ENCODE measurements at places on chromosomes 7 and 10. TPM values are rescaled to one million over a fixed set of nuclear protein-coding genes. Genes with fewer than 3 reads are reported as not detected.

DNA sequence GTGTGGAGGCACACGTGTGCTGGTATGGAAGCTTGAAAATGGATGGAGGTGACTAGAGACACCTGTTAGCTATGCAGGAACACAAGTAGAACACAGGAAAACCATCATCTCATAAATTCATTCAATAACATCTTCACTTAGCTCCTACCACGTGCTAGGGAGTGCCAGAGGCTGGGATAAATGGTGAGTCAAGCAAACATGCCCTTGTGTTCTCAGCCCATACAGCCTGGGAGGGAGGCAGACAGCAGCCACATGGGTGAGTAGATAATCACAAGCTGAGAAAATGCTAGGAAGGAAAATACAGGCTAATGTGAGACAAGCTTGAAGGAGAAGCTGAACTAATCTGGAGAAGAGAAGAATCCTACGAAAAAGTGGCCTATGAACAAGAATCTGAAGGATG lies 468.0 kb upstream of the ZMIZ1 start:
- no peak overlapping the region for H3K4me3 ChIP-seq
- H3K4me1 ChIP-seq, result no peaks in the 10 kb centered on the region
- no peak for DNase-seq
- H3K36me3 ChIP-seq, result no peaks in the 10 kb centered on the region
- no peak overlapping the region for H3K27ac ChIP-seq
- H3K27me3 ChIP-seq, result peaks cover 8% of the 10 kb centered on the region

DNA sequence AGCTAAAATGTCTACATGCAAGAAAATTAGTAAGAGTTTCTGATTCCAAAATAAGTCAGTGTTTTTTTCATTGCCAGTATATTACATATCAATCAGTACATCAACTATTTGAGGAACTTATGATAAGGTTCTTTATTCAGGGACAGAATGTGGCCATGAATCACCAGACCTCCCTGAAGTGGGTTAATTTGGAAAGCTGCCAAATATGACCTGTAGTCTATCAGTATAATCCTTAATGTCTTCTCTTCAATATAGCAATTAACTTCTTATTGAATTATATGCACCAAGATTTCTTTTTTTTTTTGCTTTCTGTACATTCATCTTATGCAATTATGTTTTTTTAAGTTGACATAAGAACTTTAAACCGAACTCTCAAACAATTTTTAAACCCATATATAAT lies 714.5 kb upstream of the POT1 start:
- no peaks in the 10 kb centered on the region for H3K27me3 ChIP-seq
- no peak overlapping the region for H3K27ac ChIP-seq
- no peaks in the 10 kb centered on the region for H3K36me3 ChIP-seq
- no peak overlapping the region for H3K4me3 ChIP-seq

GRCh38 chr7:27210441-27211083 lies 10.7 kb upstream of the HOXA13 start:
- peak overlapping the region; percentile 30 for H3K4me3 ChIP-seq
- no peak overlapping the region for H3K27ac ChIP-seq
- no peaks in the 10 kb centered on the region for H3K36me3 ChIP-seq
- H3K4me1 ChIP-seq, result peaks cover 12% of the 10 kb centered on the region
- DNase-seq, result peak; percentile 72

DNA sequence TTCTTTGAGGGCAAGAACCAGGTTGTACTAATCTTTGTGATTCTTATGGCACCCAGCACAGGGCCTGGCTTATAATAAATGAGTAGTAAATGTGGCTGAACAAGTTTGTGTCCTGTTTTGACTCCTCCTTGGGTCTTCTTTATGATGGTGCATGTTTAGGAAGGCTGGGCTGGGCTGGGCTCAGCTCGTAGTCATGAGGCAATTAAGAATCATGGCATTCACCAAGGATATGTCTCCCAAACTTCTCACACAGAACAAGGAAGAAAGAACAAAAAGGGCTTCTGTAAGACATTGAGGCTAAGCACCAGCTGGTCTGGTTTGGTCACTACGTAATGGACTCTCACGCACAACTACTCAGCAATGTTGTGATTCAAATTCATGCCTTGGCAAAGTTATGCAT lies 30.5 kb upstream of the YAE1 start:
- H3K4me3 ChIP-seq, result no peak overlapping the region
- no peak for DNase-seq
- no peak overlapping the region for H3K27ac ChIP-seq
- H3K27me3 ChIP-seq, result no peaks in the 10 kb centered on the region
- H3K36me3 ChIP-seq, result no peaks in the 10 kb centered on the region
- no peaks in the 10 kb centered on the region for H3K4me1 ChIP-seq

GRCh38 chr10:8639486-8640185 lies 585.1 kb downstream of the GATA3 start:
- no peak for DNase-seq
- H3K4me3 ChIP-seq, result no peak overlapping the region
- no peak overlapping the region for H3K27ac ChIP-seq
- no peaks in the 10 kb centered on the region for H3K36me3 ChIP-seq
- no peaks in the 10 kb centered on the region for H3K4me1 ChIP-seq
- peaks cover 1% of the 10 kb centered on the region for H3K27me3 ChIP-seq

DNA sequence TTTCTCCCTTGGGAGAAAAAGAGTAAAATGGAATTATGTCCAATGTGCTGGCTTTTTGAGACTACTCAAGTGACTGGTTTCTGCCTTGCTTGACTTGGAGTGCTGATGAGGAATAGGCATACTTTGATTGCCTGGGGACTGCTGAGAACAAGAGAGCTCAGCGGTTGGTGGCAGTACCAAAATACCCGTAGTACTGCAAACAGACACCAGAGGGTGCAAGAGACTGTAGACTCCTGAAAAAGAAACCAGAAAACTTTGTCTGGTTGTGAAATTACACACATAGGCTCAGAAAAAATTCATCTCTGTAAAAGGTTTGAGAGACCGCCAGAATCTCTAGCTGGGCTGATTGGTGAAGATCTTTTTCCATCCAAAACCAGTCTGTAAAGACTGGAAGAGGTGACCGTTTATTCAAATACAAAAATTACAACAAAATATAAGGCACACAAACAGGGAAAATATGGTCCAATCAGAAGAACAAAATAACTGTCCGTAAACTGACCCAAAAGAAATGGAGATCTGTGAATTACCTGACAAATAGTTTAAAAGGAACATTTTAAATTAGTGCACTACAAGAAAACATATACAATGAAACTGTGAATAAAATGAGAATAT lies 18.5 kb downstream of the BICC1 start:
- peak; percentile 70 for DNase-seq
- H3K4me1 ChIP-seq, result no peaks in the 10 kb centered on the region
- H3K27me3 ChIP-seq, result peaks cover 8% of the 10 kb centered on the region

GRCh38 chr7:67423065-67423464 lies 426.4 kb downstream of the TYW1 start:
- H3K4me1 ChIP-seq, result no peaks in the 10 kb centered on the region
- no peaks in the 10 kb centered on the region for H3K36me3 ChIP-seq
- no peaks in the 10 kb centered on the region for H3K27me3 ChIP-seq

GRCh38 chr10:100986623-100986951 lies 710 bp downstream of the MRPL43 start:
- H3K27me3 ChIP-seq, result no peaks in the 10 kb centered on the region
- peak overlapping the region; percentile 96 for H3K4me3 ChIP-seq
- peaks cover 40% of the 10 kb centered on the region for H3K4me1 ChIP-seq
- no peak overlapping the region for H3K27ac ChIP-seq
- no peak for DNase-seq

DNA sequence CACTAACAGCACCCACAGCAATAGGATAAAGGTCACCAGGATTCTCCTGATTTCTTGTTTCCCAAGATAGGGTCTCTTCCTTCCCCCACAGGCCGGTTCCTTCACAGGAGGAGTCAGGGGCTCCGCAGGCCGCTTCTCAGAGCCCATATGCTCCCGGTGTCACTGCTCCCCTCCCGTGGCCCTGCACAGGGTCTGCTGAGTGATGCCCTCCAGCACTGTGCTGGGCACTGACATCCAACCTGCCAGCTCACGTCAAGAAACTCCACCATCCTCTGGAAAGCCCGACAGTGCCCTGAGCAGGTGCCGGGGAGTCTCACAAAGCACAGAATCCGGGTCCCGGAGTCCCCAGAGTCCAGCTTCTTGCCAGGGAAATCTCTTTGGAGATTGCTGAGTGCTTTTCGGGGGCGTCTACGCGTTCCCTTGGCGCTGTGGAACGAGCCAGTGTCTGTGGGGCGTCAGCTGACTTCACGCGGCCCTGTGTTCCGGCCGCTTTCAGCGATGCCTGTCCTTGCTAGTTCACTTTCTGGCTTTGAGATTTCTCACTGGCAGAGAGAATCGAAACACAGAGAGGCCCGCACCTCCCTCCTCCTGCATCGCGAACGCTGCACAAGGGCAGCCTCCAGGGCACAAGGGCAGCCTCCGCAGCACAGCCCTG lies 567.5 kb downstream of the DNAJB6 start:
- H3K27ac ChIP-seq, result no peak overlapping the region
- H3K36me3 ChIP-seq, result no peaks in the 10 kb centered on the region
- DNase-seq, result no peak
- H3K4me3 ChIP-seq, result no peak overlapping the region

DNA sequence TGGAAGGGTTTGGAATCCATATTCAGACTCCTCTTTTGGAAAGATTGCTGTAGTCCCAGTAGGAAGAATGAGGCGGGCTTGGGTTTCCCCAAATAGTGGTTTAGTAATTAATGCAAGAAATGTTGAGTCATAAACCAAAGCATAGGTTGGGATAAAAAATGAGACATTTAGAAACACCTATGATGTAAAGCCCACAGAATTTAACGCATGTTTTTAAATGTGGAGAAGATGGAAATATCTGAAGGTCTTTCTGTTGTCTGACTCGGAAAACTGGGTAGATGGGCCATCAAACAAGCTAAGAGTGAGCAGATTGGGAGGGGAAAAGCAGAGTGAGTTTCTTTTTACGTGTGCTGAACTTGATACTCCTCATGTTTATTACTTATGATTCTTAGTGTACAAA lies 62.2 kb downstream of the LANCL2 start:
- DNase-seq, result no peak
- H3K36me3 ChIP-seq, result peaks cover 11% of the 10 kb centered on the region
- peak overlapping the region; percentile 18 for H3K27ac ChIP-seq
- no peaks in the 10 kb centered on the region for H3K27me3 ChIP-seq
- H3K4me1 ChIP-seq, result peaks cover 9% of the 10 kb centered on the region

GRCh38 chr7:158318511-158318913 lies 269.1 kb downstream of the PTPRN2 start:
- H3K4me3 ChIP-seq, result no peak overlapping the region
- peaks cover 13% of the 10 kb centered on the region for H3K27me3 ChIP-seq
- no peaks in the 10 kb centered on the region for H3K4me1 ChIP-seq
- no peaks in the 10 kb centered on the region for H3K36me3 ChIP-seq

Gene CAV2
- total RNA-seq, result not detected

Gene IMPDH1
- 68.1 TPM for total RNA-seq

Gene CYP3A4
- total RNA-seq, result not detected

Gene MKX
- 0.81 TPM for total RNA-seq

Gene LLCFC1
- not detected for total RNA-seq

Gene WEE2
- total RNA-seq, result not detected

Data from activated CD8-positive, alpha-beta T cell treated with anti-CD3 and anti-CD28 coated beads for 36 hours (primary cell).